ENCODE measurements at places on chromosomes 12 and 14.
A peak's percentile ranks its signal among the peaks of the same experiment; 100 is the strongest.

DNA sequence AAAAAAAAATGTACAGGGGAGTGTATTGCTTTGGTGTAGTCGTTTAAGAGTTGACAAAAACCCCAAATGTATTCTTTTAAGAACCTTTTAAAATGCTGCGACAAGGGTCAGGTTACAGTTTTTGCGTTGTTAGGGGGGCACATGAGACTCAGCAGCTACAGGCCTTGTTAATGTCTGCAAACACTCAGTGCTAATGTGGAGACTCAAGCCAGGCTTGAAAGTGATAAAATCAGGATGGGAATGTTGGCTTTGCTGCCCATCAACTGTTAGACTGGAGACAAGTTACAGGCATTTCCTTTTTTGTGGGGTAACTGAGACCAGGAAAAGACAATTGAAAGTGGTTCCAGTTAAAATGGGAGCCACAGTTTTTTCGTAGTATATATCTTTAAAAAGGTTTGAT is 84.8 kb downstream of the PRKCH start:
- DNase-seq = no peak

DNA sequence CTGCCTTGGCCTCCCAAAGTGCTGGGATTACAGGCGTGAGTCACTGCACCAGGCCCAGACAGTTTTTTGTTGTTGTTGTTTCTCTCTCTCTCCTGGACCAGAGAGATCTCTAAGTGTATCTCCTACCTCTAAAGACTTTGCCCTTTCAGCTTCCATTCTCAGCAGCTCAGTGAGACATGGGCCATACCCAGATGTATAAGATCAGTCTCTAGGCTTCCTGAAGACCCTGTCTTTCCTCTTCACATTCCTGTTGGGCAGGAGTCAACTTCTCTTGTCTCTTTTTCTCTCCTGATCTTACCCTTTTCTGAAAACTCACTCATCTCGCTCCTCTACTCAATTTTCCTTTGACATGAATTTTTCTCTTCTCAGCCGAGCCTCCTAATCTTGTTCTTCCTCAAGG is 42.0 kb downstream of the KCNK13 start:
- no peak for DNase-seq

DNA sequence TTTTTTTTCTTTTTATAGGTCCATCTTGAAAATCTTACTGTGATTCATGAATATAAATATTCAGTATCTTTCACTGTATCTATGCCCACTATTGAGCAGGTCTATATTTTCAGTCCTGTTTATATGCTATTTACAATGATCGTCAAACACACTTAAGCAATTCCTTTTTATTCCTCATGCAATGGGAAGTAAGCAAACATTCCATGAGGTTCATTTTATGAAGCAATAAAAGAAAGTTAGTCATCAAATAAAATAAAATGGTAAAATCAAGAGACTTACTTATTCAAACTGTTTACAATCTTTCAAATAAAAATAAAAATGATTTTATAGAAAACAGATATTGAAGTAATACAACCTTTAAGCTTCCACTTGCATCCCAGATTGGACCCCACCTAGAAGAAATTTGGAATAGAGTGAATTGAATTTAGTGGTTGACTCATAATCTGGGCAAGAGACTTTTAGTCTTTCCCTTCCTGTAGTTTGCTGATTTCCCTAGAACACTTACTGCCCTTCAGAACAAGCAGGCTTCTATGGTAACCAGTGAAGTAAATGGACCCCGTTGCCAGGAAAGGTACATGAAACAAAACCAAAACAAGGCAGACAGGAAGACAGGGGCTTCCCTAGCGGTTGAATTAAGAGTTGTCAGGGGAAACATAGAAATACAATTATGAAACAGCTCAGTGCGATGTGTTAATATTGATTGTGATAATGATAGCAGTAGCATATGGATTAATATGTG is 241.0 kb upstream of the ATP2B1 start:
- peak; percentile 7 for DNase-seq

GRCh38 chr12:66103016-66103913 is 27.3 kb downstream of the LLPH start:
- no peak for DNase-seq

DNA sequence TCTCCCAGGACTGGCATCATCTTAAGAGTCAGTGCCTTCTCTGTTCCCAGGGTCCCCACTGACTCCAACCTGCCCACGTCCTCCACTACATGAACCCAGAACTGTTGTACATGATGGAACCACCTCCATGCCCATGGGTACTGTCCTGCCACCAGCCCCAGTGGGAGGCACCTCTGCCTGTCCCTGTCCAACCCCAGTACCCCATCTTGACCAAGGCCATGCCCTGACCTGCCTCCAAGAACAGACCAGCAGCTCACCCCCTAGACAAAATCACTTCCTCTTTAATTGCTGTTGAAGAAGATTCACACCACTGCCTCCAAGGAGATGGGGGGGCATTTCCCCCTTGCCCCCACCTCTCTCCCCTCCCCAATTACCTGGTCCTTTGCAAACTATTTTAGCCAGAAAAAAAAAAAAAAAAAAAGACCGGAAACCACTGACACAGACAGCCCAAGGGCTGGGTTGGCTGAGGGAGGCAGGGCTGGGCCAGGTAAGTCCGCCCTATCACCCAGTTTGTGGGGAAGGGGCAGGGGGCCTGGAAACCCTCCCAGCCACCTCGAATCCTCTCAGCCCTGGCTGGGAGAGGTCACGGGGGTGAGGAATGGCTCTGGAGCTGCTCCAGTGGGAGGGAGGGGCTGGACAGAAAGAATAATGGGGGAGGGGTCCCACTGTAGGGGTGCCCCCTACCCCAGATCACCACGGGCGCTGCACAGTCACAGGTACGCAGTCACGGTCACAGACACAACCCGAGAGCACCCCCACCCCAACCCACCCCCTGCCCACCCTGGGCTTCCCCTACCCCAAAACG is 13.4 kb downstream of the AGAP2 start:
- no peak for DNase-seq

GRCh38 chr14:73457924-73458182 is 493 bp downstream of the NUMB start:
- no peak for DNase-seq

DNA sequence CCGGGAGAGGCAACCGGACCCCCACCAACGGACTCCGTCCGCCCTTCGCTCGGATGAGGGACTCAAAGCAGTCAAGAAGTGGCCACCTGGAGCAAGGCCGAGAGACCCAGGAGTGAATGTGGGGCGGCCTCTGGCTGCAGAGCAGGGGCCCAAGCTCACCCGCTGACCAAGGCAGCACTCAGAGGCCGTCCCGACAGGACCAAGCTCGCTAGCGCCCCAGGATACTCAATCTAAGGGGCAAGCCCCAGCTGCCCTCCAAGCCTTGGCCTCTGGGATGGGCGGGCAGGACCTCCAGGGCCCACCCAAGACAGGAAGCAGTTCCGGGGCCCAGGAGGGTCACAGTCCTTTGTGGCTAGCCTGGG is 936 bp downstream of the AKT1 start:
- no peak for DNase-seq

DNA sequence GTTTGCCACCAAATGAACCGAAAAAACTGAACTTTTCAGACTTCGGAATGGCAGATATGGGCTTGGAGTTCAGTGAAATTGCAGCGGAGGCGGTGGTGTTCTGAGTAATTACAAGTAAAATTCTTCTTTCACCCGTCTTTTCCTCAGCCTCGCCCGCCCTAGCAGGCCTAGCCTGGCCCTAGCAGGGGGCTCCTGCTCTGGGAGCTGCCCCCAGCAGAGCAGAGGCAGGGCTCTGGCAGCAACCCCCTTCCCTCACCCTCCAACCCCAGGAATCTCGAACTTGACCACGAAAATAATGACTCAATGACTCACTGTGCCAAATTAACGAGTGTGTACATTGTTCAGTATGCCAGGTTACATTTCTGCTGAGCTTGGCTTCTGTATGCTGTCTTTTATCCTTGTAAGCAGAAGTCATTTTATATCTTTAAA is 1.1 kb downstream of the PAPLN start:
- DNase-seq = no peak

- DNase-seq = no peak
Observed at GRCh38 chr12:117686911-117687377, 281.8 kb downstream of the KSR2 start.

DNA sequence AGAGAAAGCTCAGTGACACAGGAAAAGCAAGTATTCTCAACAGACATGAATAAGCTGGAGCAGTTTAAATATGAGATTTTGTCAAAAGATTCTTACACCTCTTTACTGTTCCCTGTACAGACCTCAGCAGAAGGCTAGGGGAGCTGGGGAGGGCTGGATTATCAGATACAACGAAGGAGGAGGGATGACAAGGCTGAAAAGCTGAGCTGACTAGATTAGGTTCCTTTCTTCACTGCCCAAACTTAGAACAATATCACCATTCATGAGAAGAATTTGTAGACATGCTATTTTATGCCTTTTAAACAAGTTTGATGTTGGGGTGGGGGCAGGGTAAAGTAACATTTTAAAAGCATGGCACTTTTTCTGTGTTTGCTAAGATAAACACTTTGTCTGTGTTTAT is 611.1 kb downstream of the AACS start:
- no peak for DNase-seq

GRCh38 chr14:39433452-39433813 is 1.2 kb upstream of the FBXO33 start:
- DNase-seq = no peak

DNA sequence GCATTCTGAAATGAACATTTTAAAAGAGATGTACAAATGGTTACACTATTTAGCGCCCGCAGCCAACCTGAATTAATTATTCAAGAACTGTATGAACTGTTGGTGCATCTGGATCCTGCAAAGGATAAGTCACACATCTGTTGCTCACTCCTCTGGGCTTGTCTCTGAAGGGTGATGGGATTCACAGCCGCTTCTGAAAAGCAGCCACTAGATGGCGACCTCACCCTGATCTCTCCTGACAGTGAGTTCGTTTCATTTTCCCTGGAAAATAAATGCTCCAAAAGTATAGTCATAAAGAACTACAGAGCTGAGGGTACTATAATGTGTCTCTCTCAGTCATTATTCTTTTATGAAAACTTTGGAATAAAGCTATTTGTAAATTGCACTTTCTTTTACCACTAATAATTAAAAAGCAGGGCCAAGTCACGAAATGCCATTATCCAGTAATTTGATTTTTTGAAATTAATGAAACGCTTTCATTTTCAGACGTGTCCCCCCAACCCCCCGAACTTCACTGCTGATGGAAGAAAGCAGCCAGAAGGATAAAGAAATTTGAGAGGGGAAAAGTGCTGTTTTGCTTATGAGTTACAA is 789.6 kb downstream of the NRXN3 start:
- peak; percentile 44 for DNase-seq

GRCh38 chr14:100804558-100805309 is 21.2 kb upstream of the MEG3 start:
- DNase-seq = no peak

- no peak for DNase-seq
Observed at GRCh38 chr12:62670986-62671720, 204.5 kb downstream of the MON2 start.

DNA sequence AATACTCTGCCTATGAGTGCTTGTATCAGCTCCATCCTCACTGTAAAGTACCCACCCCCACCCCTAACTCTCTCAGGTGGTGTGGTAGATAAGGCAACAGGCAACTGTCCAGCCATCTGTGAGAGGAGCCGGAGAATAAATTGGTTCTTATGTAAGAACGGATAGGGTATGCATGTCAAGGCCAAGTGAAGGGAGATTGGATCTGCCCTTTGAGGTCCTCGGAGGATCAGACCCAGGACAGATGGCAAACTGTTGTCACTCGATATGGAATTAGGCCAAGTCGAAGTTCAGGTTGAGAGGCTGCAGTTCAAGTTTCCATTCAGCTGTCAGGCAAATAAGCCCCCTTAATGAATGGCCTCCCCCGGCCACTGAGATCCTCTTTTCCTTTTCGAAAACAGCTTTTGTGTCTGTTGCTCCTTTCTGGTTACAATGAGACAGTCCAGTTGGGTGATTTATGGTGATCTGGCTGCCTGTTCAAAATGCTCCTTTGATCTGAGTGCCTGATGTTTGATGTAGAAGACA is 120.3 kb downstream of the VRK1 start:
- no peak for DNase-seq

GRCh38 chr12:93979189-93979588 is 169.2 kb upstream of the PLXNC1 start:
- DNase-seq = no peak

DNA sequence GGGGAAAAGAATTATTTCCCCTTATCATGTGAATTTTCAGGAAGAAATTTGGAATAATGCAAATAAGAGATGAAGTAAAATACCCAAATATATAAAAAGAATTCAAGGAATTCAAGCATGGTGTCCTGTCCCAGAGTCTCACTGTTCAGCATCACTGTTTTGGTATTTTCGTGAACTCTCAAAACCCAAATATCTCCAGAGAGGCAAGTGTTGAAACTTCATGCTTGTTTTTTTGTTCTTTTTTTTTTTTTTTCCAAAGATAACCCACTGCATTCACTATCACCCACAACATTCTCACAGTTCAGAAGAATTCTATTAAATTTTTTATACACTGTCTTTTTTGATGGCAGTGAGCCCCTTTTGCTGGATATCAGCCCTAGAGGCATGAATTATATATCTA is 354.9 kb downstream of the DIO2 start:
- DNase-seq = no peak

DNA sequence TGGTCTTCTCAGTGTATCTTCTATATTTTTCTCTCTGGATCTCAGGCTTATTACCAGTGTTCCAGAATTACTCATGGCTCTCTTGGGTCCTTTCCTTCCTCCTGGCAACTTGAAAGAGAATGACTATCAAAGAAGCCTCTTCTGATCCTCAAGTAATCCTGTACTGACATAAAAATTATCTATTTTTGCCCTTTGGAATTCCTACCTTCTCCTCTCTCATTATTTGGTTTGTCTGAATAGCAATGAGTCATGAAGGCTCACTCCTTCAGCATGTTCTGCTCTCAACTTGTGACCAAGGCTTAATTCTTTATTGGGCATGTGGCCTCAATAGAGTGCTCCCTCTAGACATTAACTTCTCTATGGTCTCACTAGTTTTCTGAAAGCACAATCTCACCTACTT is 553.6 kb upstream of the ATP2B1 start:
- no peak for DNase-seq

- DNase-seq = no peak
Observed at GRCh38 chr12:14681190-14681589, 15.2 kb downstream of the GUCY2C start.

GRCh38 chr12:46382964-46383653 is 10.5 kb upstream of the SLC38A2 start:
- peak; percentile 91 for DNase-seq

DNA sequence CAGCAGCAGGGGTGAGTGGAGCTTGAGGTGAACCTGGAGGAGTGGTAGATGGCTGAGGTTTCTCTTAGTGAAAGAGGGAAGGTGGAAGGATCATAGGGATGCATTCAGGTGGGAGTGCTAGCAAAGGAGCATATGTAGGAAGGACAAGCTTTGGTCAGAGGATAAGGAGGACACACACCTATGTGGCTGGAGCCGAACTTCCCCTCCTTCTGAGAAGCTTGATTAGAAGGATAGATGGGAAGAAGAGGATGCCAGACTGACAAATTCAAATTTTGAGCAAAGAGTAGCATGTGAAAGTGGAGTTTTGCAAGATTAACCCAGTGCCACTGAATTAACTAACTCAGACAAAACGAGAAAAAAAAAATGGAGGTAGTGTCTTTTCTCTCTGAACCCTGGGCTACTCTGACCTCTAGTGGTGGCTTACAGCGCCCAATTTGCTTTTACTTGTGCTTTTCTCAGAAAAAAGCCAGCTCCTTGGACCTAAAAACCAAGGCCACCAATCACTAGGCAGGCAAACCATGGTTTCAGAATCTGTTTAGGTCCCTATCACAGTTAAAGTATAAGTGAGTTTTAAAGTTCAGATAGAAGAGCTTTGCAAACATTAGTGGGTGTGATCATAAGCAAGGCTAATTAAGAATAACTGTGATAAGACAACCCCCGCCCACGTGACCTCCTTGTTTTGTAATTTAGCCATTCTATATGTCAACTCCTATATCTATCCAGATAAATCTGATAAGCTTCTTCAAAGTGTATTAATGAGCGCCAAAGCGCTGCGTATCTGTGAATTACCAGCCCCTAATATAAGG is 15.5 kb downstream of the EMP1 start:
- DNase-seq = peak; percentile 58

Data from stimulated activated CD4-positive, alpha-beta T cell treated with anti-CD3 and anti-CD28 coated beads, Interleukin-12 subunit alpha, Interleukin-12 subunit beta, amount 100 ng/mL, for 4 hours (primary cell).